CD4-positive, alpha-beta T cell (primary cell): ENCODE measurements at places on chromosomes 11 and 22.

GRCh38 chr11:73866586-73866996 lies 10.1 kb downstream of the COA4 start:
- no peak for DNase-seq

DNA sequence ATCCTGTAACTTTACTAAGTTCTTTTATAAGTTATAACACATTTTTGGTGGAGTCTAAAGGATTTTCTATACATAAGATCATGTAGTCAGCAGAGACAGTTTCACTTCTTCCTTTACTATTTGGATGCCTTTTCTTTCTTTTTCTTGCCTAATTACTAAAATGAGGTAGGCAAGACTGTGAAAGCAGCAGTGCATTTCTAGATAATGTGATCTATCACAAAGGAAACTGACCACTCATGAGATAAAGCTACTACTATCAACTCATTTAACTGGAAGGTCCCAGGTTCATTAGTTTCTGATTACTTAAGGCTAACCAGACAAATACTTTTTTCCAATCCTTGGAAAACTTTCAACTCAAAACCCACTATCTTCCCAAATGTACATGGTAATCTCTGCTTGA lies 196.2 kb upstream of the E2F8 start:
- DNase-seq = no peak

DNA sequence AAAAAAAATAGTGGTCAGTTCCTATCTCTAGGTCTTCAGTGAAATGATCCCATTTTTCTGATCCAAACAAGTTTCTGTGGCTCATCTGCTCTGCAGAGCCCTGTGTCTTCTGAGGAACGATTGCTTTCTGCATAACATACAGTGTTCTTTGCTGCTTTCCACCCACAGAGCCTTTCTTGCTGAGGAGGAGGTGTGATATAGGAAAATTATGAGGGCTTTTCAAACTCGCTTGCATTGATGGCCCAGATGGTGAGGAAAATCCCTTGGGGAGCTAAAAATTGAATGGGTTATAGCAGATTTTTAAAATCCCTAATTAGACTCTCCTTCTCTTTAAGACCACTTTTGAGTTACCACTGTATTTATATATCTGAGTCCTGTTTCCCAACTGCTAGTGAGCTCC lies 31.3 kb downstream of the JAM3 start:
- no peak for DNase-seq

GRCh38 chr11:2088284-2088683 lies 50.9 kb downstream of the IGF2 start:
- no peak for DNase-seq

- no peak for DNase-seq
Observed at GRCh38 chr11:20881328-20882079, 212.1 kb downstream of the NELL1 start.

DNA sequence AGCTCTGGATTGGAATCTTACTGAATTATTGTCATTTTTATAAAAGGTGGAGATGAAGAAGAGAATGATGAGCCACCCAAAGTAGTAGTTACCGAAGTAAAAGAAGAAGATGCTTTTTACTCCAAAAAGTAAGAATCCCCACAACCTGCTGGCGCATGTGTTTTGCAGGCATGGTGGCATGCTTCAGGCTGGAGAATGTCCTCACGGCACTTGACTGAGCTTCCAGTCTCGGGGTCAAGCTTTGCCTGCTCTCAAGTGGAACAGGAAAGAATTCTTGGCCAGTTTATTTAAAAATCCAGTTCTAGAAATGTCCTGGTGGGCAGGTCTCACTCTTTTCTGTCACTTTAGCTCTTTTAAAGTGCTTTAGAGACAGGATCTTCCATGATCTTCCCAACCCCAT lies 17.5 kb downstream of the NUP50 start:
- DNase-seq = no peak

GRCh38 chr22:35921777-35922176 lies 106.8 kb downstream of the RBFOX2 start:
- peak; percentile 39 for DNase-seq

DNA sequence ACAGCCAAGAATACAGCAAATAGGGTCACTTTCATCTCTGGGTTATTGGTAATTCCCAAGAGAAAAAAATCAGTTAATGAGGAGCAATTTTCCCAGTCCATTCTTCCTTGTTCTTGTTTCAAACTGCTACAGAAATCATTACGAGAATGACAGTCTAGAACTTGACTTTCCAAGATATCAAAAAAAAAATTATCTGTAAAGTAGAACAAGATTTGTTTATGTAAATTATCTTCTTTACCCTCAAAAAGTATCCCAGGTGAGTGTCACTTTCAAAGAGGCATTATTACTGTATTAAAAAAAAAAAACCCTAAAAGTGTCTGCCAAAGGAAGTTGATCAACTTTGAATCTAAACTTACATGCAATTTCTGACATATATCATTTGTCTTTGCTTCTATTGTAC lies at the start of gene OR5W2:
Gene OR5W2 (minus strand): TSS at position 101 of the 400 bp plus-strand sequence. CDS start 0 bp downstream, at position 101.
- DNase-seq = no peak

DNA sequence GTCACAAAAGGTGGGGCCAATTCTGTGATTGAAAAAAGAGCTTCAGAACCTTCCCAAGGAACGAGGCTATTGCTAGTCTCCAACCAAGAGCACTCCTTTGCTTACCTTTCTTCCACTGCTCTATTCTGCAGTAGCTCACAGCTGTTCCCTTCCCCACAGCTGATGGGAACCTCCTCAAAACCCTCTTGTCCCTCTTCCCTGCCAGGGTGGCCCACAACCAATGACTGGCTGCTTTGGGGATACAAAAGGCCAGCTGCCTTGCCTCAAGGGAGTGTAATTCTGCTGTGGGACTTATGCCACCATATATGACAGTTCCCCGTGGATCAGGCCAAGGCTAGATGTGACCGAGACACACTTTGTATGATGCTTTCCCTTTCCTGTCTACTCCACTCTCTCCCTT lies 15.0 kb downstream of the KCNE3 start:
- no peak for DNase-seq

- no peak for DNase-seq
Observed at GRCh38 chr11:32575070-32575469, 8.6 kb upstream of the EIF3M start.

GRCh38 chr11:61472282-61472681 lies 36.3 kb upstream of the LRRC10B start:
- DNase-seq = no peak

- DNase-seq = no peak
Observed at GRCh38 chr22:28408709-28409108, 270.9 kb downstream of the TTC28 start.

GRCh38 chr22:19843107-19843856 lies 11.4 kb downstream of the GNB1L start:
- DNase-seq = no peak

- no peak for DNase-seq
Observed at GRCh38 chr22:28171115-28171514, 252.1 kb upstream of the PITPNB start.

DNA sequence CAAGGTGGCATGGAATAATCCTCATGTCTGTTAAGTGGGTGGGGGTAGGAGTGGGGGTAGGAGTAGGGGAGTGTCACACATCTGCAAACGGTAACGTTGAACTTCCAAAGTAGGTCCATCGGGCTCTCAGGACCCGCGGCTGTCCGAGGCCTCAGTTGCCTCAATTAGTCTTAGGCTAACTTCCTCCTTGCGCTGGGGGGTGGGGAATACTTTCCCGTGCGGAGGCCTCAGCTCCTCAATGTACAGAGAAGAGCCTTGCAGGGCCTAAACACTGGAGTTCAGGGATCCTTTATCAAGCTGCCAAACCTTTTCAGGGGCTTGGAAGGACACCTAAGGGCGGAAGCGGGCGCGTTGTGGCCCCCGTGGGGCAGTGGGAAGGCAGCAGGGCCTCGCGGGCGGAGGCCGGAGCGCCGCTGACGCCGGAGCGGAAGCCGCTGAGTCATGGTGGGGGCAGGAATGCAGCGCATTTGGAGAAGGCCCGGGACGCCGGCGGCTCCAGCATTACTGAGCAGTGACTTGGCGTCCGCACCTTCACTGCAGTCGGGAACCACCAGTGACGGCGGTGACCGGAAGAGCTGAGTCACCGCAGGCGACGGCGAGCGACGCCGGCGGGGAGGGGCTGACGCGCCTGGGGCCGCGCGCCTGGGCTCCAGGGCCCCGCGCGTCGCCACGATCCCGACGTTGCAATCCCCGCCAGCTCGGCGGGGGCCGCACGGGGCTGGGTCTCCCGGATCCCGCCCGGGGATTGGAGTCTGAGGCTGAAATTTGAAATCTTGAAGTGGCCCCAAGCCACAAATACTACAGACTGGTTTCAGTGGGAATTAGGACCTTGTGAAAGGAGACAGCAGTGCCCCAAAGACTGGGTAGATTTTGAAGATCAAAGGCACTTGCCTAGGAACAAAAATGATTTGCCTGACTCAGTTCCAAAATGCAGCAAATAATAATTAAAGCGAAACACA lies 20.2 kb upstream of the IPO7 start:
- peak; percentile 88 for DNase-seq

- DNase-seq = no peak
Observed at GRCh38 chr11:24755260-24755839, 258.5 kb downstream of the LUZP2 start.

DNA sequence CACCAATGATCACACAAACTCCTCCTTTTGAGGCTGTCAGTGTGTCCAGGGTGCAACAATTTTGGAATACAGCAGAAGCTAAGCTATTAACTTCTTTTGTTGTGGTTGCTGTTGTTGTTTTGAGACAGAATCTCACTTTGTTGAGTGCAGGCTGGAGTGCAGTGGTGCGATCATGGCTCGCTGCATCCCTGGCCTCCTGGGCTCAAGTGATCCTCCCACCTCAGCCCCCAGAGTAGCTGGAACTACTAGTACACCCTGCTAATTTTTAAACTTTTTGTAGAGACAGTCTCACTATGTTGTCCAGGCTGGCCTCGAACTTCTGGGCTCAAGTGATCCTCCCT lies 22.0 kb downstream of the GSTT2B start:
- DNase-seq = no peak

DNA sequence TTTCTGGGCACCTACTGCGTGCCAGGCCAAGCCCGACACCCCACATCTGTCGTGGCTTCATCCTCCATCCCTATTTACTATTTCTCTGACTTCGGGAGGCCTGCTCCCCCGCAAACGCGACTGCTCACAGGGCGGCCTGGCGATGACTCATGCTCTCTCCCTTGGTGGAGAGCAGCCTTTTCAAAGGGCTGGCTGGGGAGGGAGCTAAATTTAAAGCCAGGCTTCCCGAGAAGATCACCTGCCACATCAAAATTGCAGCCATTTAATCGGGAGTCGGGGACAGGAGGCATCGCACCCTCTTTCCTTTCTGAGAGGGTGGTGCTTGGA lies 24.9 kb upstream of the SHISAL1 start:
- no peak for DNase-seq

DNA sequence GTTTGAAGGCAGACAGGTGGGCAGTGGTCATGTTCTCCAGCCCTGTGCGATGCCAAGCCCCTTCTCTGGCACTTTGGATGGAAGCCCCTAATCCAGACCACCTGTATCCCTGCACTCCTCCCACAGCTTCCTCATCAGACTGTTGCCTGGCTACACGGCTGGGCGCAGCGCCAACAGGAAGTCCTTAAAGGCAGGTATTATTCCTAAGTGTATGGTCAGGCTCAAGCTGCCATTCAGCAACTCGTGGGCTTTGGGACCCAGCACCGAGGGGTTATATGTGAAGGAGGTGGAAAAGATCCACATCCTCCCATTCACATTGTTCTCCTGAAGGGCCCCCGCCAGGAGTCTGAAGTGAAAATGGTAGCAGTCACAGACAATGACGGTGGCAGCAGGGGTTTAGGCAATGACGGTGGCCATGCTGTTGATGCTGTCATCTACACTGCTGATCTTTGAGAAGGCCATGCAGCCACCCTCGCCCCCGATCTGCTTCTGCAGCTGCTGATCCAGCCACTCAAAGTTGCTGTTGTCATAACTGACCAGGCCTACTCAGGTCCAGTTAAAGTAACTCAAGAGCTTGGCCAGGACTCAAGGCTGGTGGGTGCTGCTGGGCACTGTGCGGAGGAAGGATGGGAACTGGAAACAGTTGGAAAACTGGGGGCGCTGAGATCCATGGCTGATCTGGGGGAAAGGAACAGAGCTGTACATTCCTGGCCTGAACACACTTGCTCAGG lies 27.7 kb downstream of the OR6Q1 start:
- DNase-seq = no peak

- DNase-seq = no peak
Observed at GRCh38 chr11:39190751-39191150, 2268.7 kb downstream of the LRRC4C start.

DNA sequence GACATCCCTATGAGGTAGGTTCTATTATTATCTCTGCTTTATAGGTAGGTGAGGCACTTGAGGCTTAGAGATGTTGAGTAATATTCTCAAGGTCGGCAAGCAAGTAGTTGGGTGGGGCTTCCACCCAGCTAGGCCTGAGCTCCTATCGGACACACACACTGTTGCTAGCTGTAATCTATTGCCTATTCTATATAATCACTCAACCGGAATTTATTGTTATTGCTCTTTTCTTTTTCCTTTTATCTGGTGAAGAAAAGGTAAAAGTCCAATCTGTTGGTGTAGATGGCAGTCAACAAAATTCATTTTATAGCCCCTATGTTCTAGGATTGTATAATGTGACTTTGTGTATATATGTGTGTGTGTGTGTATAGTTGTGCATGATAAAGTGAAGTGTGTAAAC lies 3.4 kb downstream of the OR9Q2 start:
- no peak for DNase-seq

DNA sequence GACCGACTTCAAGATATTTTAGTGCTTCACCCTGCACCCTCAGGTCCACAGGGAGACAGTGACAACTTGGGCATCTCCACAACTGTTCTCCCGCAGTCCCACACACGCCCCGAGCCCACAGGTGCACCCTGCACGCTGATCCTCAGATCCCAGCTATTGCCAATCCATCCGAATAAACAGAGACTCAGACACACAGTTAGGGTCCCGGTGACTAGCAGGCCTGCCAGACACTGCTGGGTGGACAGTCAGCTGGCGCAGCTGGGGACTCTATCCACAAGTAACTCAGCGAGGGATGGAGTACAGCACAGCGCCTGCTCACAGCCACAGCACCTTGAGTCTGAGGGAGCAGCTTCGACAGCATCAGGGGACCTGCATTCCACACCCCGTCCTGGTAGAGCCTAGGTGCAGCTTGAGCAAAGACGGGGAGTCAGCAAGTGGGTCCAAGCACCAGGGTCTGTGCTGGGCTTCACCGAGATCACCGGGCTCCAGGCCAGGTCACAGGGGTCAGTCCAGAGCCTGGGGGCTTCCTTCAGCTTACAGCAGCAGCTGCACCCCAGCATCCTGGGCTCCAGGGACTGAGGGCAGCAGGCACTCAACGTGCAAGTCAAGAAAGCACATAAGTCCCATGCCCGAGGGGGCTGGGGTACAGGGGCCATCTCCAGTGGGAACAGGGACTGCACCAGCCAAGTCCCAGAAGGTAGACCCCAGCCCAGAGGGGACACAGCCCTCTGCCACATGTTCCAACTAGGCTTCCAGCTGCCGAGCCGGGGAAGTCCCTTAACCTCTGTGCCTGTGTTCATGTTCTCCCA lies 7.6 kb downstream of the RPL3 start:
- no peak for DNase-seq

DNA sequence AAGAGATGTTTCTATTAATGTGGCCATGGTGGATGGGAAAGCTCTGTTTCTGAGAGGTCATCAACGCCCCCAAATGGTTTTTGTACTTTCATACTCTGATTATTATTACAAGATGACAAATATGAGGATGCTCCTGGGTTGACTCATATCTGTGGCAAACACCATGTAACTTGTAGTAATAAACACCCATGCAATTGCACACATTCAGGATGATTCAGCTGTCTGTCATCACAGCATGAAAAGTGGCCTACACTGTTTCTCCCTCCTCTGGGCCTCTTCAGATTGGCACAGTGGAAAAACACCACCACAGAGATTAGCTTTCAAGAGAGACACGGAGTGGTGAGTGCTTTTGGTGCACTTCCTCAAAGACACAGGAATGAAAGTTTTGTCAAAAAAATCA lies 85.4 kb downstream of the MTNR1B start:
- DNase-seq = no peak
